ENCODE measurements at places on chromosomes 2 and 18.

- DNase-seq: no peak
These were observed 32.6 kb downstream of the FASTKD2 start for GRCh38 chr2:206798000-206798399.

DNA sequence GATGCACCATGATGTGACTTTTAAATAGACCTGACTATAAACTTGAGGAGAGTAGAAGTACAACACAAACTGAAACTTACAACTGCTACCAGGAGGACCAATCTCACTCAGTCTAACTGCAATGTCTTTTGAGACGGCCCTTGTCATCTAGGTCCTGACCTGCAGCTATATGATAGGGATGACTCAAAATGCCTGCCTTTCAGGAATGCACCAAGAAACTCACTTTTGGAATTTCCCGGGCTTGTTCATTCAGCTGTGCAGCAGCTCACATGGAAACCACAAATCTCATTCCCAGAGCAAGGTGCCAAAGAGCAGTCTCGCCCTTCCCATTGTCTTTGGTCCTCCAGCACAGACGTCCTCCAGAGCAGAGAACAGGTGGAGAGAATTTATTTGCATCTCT is 113.7 kb downstream of the SPOPL start:
- DNase-seq: no peak

DNA sequence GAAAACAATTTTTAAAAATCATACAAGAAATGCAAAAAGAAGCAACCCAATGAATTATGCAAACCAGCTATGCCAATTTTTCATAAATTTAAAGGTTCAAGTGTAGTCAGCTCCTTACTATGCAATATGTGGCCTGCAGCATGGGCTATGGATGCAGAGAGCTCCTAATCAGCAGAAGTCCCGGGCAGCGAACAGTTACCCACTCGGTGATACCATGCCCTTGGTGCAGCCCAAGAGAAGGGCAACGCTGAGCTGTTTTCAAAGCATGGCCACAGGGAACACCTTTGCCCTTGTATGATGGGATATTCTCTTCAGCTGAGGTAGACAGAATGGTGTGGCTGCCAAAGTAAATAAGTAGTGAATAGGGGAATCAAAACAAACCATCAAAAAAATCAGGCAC is 17.3 kb upstream of the ARL5A start:
- DNase-seq: no peak

GRCh38 chr2:191114403-191114886 is 36.3 kb downstream of the STAT4 start:
- DNase-seq: no peak

GRCh38 chr18:4587204-4587603 is 132.1 kb upstream of the DLGAP1 start:
- no peak for DNase-seq

GRCh38 chr2:137525132-137525531 is 439.1 kb upstream of the HNMT start:
- DNase-seq: no peak

- DNase-seq: no peak
These were observed 571.9 kb upstream of the CRIM1 start for GRCh38 chr2:35783723-35784122.

DNA sequence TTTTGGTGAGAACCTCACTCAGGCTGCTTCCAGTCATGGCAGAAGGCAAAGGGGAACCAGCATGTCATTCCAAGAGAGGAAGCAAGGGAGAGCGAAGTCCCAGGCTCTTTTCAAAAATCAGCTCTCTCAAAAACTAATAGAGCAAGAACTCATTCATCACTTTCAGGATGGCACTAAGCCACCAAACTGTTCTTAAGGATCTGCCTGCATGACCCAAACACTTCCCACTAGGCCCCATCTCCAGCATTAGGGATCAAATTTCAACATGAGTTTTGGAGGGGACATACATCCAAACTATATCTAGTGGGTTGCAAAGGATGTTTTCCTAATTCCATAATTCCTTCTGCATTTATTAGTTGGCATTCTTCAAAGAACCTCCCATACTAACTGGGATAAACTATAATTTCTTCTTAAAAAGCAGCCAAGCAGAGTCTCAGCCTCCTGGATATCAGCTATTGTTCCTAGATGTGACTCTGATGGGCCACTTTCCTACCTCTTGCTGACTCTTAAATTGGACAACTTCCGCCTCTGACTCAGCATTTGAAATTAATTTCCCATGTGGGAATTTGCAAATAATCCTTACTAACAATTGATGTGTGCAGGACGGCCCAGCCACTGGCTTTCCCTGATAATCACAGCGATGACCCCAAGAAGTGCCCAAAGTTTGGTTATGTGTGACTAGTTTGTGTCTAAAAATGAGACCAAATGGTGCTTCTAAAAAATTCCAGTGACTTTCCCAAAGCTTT is 5.5 kb upstream of the REV1 start:
- DNase-seq: no peak

DNA sequence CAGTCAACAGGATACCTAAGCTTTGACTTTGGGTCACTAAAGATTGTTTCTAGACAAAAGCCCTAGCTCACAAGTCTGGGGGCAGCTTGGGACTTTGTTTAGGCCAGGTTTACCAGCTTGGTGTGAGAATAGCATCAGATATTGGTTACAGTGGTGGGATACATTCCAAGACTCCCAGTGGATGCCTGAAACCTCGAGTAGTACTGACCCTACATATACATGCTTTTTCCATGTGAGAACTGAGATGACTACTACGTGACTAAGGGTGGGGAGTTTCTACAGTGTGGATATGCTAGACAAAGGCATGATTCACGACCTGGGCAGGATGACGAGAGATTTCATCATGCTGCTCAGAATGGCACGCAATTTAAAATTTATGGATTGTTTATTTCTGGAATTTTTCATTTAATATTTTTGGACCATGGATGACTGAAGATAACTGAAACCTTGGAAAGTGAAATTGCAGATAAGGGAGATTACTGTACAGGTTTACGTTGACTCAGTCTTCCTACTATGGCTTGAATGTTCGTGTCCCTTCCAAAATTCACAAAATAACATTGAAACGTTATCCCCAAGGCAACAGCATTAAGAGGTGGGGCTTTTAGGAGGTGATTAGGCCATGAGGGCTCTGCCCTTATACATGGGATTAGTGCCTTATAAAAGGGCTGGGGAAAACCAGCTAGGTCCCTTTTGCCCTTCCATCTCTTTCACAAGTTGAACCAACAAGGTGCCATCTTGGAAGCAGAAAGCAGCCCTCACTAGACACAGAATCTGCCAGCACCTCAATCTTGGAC is 50.2 kb upstream of the CTAGE1 start:
- DNase-seq: peak; percentile 92

DNA sequence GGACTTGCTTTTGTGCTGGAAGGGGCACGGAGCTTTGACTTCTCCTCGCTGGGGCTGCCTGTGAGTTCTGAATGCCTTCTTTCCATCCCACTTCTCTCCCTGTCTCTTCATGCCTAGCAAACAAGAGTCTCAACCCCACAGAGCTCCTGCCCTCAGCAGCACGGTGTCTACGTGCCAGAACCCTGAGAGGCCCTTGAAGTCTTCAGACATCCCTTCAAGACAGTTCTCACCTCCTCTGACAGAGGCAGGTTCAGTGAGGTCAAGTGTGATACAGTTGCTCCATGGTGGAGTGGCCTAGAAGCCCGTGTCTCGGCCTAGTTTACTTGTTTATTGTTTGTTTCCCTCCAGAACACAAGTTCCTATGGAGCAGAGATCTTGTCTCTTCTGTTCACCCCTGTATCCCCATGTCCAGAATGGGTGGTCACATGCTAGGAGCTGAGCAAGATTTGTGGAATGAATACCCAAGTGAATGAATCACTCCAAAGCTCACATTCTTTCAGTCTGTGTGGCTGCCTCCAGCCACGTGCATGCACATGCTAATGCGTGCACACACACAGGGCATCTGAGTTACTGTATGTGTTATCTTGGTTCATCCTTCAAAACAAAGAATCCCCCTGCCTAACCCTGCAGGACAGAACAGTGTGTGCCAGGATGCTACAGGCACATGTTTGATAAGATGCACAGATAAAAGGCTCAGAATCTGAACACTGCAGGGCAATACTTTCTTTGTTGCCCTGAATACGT is 391.6 kb downstream of the NBAS start:
- DNase-seq: peak; percentile 87

- DNase-seq: no peak
These were observed 13.8 kb downstream of the EHD3 start for GRCh38 chr2:31247711-31248110.

GRCh38 chr2:69817729-69818501 is 11.5 kb upstream of the GMCL1 start:
- no peak for DNase-seq

DNA sequence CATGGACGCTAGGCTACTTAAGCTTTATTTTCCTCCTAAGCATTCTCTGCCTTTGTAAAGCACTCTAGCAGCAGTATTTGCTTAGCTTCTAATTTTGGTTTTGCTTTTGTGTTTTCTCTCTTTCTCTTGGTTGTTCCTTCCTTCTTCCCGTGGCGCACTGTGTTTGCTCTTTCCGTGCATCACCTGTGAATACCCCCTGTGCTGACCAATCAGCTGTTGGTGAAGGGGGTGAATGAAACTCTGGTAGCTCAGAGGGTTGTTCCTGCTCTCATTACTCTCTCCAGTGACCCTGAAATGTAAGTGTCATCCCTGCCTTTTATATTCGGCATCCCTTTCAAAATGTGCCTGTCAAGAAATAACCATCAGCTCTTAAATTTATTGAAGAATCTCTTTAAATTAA is 45.5 kb upstream of the TNFRSF11A start:
- no peak for DNase-seq

DNA sequence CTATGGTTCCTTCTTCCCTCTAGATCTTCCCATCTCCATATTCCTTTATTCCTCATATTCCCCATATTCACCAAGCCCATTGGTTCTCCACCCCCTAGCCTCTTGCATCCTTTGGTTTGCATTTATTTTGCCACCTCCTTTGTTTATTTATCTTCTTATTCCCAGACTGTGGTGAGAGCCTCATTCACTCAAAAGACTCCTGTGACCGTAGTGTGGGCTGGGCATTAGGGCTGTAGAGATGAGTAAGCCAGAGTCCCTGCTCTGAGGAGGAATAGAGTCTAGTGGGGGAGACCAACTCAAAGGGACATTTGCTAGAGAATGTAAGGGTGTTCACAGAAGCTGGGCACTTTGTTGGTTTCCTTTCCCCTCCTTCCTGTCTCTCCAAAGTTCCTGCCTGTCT is 8.3 kb downstream of the ATG16L1 start:
- no peak for DNase-seq

DNA sequence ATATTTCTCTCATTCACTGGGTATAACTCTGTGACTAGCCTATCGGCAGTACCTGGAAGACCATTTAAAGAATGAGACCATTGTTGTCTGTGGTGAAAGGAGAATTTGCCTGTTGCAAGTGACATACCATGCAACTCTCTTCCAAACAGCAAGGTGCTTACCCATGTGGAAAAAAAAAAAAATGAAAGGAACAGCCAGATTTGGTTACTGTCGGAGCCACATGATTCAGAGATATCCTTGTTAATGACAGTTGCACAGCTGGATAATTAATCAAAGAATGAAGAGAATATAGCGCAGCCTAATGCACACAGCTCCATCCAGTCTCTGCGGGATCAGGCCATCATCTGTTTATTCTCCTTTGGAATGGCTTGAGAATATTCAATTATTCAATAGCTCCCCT is 141.8 kb downstream of the HRH4 start:
- DNase-seq: no peak

GRCh38 chr2:157473581-157473980 is 29.7 kb upstream of the CYTIP start:
- DNase-seq: no peak

DNA sequence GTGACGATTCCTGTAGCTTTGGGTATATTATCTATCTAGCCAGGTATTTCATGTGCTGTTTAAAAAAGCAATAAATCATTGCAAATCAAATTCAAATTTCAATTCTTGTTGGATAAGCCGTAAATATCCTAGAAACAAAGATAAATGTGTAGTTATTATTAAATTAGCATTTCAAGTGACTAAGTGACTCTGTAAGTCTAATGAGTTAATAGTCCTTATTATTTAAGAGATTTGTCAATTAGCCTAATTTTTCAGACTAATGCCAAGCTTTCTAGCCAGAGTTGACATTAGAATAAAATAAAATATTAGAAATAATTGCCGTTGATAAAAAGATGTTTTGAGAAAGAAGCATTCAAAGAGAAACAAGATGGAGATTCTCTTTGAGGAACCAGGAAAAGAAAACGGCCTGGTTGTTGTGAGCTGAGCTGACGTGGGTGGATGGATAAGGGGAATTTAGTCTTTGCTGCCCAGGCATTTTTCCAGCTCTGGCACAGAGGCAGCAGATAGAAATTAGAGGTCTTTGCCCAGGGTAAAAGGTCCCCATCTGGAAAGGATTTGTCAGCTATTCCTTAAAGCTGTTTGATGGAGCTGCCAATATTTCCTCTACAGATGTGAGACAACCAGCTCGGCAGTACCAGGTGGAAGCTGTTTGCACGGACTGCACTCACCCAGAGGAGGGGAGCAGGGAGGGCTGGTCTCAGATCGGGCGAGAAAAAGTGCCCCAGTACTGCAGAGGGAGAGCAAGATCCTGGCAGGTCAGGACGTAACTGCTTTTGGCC is 117.3 kb upstream of the SEC11C start:
- peak; percentile 90 for DNase-seq

DNA sequence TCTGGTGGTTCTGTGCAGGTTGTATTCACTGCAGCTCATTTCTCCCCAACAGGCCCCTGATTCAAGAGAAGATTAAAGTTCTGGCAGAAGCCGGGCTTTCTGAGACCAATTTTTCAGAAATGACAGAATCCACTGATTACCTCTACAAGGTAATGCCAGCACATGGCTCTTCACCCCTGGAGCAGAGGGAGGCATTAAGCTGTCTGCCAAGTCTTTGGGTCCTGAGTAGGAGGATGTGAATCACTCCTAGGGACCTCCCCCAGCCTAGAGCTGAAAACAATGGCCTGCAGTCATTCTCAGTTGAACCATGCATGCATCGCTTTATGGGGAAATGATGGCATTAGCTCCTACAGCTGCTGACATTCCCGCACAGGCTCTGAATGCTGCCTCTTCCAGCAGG is 20.5 kb upstream of the RPL37A start:
- no peak for DNase-seq

DNA sequence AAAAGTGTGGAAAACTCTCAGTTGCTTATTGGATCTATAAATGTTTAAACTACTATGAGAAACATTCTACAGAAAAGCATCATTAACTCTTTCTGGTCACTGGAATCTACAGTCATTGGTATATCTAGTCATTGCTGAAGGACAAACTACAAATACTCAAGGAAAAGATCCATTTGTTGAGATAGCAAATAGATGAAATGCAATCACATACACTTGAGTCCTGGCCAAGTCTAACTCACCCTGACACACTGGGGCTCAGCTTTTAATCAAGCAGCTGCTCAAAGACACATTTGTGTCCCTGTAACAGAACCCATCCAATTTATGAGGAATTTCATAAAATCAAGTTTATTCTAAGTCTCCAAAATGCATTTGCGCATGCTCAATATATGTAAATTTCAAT is 68.7 kb downstream of the CDH2 start:
- DNase-seq: no peak

- DNase-seq: no peak
These were observed 455.3 kb downstream of the MEIS1 start for GRCh38 chr2:66890166-66890742.

- DNase-seq: peak; percentile 83
These were observed 25.9 kb downstream of the COL5A2 start for GRCh38 chr2:189153619-189154018.

Measured in fibroblast of gingiva (primary cell).